Fibroblast of lung (primary cell): ENCODE measurements at places on chromosomes 11 and 22. TPM values are rescaled to one million over a fixed set of nuclear protein-coding genes. Genes with fewer than 3 reads are reported as not detected.

DNA sequence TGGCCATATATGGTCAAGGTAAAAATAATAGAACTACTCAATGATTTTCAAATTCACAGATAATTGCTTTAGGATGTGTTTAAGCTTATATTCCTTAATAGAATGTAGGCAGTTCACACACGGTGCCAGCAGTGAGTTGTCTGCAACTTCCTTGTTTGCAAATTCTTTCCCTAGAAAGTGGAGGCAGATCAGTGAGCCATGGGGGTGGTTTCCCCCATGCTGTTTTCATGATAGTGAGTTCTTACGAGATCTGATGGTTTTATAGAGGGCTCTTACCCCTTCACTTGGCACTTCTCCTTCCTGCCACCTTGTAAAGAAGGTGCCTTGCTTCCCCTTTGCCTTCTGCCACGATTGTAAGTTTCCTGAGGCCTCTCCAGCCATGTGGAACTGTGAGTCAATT lies 111.8 kb upstream of the LMO1 start:
- DNase-seq = no peak
- H3K27me3 ChIP-seq = no peaks in the 10 kb centered on the region
- no peak overlapping the region for H3K27ac ChIP-seq
- H3K36me3 ChIP-seq = no peaks in the 10 kb centered on the region

DNA sequence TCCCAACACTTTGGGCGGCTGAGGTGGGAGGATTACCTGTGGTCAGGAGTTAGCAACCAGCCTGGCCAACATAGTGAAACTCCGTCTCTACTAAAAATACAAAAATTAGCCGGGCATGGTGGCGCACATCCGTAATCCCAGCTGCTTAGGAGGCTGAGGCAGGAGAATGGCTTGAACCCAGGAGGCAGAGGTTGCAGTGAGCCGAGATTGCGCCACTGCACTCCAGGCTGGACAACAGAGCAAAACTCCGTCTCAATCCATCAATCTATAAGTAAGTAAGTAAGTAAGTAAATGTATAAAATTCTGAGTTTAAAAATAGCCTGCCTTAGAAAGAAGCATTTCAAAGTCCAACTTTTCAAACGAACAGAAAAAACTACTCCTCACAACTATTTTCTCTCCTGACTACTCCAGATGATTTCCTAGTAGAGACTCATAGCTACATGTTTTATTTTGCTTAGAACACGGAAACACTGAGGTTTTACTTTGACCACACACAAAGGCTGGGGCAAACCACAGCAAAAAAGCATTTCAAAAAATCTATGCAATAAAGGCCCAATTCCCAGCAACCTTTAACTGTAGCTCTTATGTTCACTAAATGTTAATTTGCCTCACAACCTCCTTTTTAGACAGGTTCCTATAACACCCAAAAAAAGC lies 16.3 kb downstream of the SPTY2D1 start:
- peaks cover 3% of the 10 kb centered on the region for H3K4me1 ChIP-seq
- peak overlapping the region; percentile 15 for H3K4me3 ChIP-seq

GRCh38 chr11:26997378-26997777 lies 3.5 kb downstream of the FIBIN start:
- H3K4me3 ChIP-seq = no peak overlapping the region
- no peaks in the 10 kb centered on the region for H3K36me3 ChIP-seq
- DNase-seq = no peak
- H3K27me3 ChIP-seq = no peaks in the 10 kb centered on the region

- H3K27ac ChIP-seq = peak overlapping the region; percentile 23
- H3K36me3 ChIP-seq = no peaks in the 10 kb centered on the region
- peaks cover 15% of the 10 kb centered on the region for H3K4me1 ChIP-seq
- H3K27me3 ChIP-seq = no peaks in the 10 kb centered on the region
- no peak overlapping the region for H3K4me3 ChIP-seq
These were observed 25.3 kb downstream of the PPARA start for GRCh38 chr22:46175631-46176030.

DNA sequence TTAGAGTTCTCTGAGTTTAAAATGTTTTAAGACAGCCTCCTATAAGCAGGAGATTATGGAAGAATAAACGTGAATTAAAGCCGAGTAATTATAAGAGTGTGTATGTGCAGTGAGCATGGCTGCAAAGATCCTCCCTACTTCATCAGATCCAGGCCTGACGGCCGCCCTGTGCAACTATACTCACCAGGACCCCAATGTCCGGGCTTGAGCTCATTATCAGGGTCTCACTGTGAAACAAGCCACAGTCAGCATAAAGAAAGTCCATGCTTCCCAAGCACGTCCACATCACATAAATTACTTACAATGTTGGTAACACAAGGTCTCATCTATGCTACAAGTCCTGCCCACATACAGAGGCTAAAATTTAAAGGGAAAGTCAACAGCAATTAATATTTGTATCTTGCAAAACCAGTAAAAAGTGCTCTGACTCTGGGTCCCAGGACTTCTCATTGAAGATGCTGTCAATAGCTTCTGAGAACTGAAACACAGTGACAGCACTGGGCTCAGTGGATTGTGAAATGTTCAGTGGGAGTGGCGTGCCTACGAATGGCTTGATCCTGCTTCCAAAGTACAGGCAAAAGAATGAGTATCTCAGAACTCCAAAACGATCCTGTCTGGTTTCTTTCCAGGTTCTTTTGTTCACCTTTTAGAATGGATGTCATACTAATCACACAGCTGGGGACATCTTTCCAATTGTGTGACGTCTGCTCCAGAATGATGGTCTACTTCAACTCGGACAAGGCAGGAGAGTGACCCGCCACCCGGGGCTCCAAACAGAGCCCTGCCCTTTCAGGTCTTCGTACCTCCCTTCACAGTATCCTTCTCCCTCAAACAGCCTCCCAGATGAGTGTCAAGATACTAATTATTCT lies 72.1 kb upstream of the ARFGAP3 start:
- DNase-seq = no peak
- no peak overlapping the region for H3K4me3 ChIP-seq
- H3K27ac ChIP-seq = no peak overlapping the region
- no peaks in the 10 kb centered on the region for H3K27me3 ChIP-seq

- H3K4me1 ChIP-seq = peaks cover 22% of the 10 kb centered on the region
- no peak overlapping the region for H3K4me3 ChIP-seq
- H3K36me3 ChIP-seq = no peaks in the 10 kb centered on the region
- H3K27me3 ChIP-seq = no peaks in the 10 kb centered on the region
- H3K27ac ChIP-seq = peak overlapping the region; percentile 24
- DNase-seq = peak; percentile 78
These were observed 36.0 kb upstream of the MYH9 start for GRCh38 chr22:36423461-36424404.

GGTLC3 gene
- not detected in 2 replicates for total RNA-seq

DNA sequence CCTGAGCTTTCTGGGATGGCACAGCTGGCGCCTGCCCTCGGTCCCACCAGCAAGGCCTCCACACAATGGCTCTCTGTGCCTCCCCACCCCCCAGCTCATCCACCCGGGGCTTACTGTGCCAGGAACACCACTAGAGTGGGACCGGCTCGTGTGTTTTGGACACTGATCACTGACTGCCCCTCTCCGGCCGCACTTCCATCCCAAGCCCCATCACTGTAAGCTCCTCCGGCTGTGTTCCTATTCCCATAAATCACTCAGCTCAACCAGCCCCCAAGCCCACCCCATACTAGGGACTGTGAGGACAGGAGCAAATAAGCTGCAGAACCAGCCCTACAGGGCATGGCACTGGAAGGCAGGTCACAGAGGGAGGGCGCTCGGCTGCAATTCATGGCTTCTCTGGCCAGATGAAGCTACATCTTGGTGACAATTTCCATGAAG lies 7.3 kb downstream of the APBB1 start:
- DNase-seq = no peak
- no peak overlapping the region for H3K27ac ChIP-seq
- H3K36me3 ChIP-seq = peaks cover 2% of the 10 kb centered on the region
- H3K27me3 ChIP-seq = no peaks in the 10 kb centered on the region

DNA sequence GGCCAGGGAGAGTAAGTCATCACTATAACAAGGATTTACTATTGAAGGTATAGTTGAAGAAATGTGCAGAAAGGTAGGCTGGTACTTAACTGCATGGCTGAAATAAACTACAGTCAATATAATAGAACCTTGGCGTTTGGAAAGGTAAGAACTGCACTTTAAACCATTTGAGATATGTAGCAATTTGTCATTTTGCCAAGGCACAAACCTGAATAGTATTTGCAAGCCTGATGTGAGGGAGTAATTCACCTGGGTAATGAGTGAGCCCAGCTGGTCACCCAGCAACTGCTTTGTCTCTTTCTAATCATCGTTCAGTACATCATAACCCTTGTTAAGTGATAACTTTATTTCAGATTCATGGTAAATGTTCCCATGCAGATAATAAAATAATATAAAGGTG lies 62.3 kb upstream of the SCUBE2 start:
- no peak for DNase-seq
- H3K4me3 ChIP-seq = no peak overlapping the region
- H3K36me3 ChIP-seq = peaks cover 7% of the 10 kb centered on the region
- H3K27ac ChIP-seq = no peak overlapping the region
- peaks cover 10% of the 10 kb centered on the region for H3K4me1 ChIP-seq

- peak overlapping the region; percentile 7 for H3K4me3 ChIP-seq
- DNase-seq = peak; percentile 89
- peak overlapping the region; percentile 36 for H3K27ac ChIP-seq
- H3K4me1 ChIP-seq = no peaks in the 10 kb centered on the region
These were observed 5.5 kb downstream of the PLET1 start for GRCh38 chr11:112255067-112255720.

DNA sequence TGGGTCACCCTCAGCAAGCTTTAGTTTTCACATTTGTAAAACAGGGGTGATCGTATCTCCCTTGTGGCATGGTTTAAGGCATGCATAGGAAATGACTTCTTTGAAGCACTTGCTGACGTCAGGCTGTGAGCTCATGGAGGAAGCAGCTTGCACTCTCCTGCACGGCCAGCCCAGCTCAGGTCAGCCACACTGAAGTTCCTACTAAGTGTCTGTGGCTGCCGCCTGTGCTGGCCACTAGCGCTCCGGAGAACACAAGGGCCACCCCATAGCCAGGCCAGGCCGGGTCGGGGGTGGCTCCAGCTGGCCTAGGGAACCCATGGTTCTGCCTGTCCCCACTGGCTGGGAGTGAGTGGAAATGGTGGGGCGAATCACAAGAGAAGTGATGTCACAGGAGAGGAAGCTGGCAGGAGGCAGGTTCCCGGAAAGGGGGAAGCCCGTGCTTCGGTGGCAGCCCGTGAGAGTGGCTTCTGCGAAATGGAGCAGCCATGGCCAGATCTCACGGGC lies 28.2 kb downstream of the KCTD17 start:
- H3K27me3 ChIP-seq = peaks cover 10% of the 10 kb centered on the region
- H3K36me3 ChIP-seq = no peaks in the 10 kb centered on the region
- H3K4me1 ChIP-seq = no peaks in the 10 kb centered on the region
- no peak overlapping the region for H3K27ac ChIP-seq
- peak; percentile 9 for DNase-seq

GRCh38 chr11:28393348-28393747 lies 285.2 kb downstream of the METTL15 start:
- H3K27me3 ChIP-seq = no peaks in the 10 kb centered on the region
- no peaks in the 10 kb centered on the region for H3K4me1 ChIP-seq
- H3K27ac ChIP-seq = no peak overlapping the region
- H3K4me3 ChIP-seq = no peak overlapping the region
- H3K36me3 ChIP-seq = no peaks in the 10 kb centered on the region

OR2AT4 gene
- total RNA-seq = not detected in 2 replicates

SYT13 gene
- total RNA-seq = not detected in 2 replicates
